ENCODE measurements at places on chromosomes 3 and 15. TPM values are rescaled to one million over a fixed set of nuclear protein-coding genes. Genes with fewer than 3 reads are reported as not detected.

Gene TUBGCP4
- total RNA-seq = 29.9 TPM

DNA sequence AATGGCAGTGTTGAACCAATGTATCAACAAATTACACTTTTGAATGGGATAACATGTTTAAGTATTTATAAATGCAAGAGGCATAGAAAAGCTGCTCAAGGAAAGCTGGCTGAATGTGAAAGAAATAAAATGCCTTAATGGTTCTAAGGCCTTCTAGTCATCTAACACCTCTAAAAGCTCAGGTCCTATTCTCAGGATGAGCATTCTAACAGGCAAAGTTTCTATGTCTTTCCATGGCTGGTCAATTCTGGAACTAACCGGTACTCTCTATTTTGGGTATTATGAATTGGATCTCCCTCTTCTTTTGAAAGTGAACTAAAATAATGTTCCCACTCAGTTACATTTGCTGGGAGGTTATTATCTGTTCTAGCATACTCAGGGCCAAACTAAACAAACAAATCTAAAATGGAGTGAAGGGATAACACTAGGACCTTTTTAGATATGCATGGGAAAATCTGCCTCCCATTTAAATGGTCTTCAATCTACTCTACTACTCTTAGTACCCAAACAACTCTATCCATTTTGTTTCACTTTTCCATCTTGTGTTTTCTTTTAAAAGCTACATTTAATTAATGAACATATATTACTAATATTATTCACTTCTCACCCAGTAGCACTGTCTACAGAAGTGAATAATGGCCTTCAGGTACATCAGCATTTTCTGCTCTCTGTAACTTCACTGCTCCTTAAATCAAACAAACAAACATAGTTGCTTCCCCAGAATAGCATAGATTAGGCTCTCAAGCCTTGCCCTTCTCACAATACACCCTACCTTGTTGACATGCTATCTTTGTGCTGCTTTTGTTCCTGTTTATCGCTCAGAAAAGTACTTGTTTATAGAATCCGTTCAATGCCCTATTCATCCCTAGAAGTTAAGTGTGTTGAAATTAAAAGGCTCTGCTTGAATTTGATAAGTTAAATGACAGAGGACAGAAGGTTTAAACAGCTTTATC lies 46.4 kb downstream of the CBLB start:
- H3K4me3 ChIP-seq = no peak overlapping the region
- peaks cover 2% of the 10 kb centered on the region for H3K27me3 ChIP-seq
- H3K36me3 ChIP-seq = peaks cover 8% of the 10 kb centered on the region
- H3K27ac ChIP-seq = no peak overlapping the region
- DNase-seq = no peak

- DNase-seq = no peak
- H3K4me3 ChIP-seq = no peak overlapping the region
- no peaks in the 10 kb centered on the region for H3K4me1 ChIP-seq
- no peak overlapping the region for H3K27ac ChIP-seq
- peaks cover 3% of the 10 kb centered on the region for H3K27me3 ChIP-seq
Observed at GRCh38 chr3:135118792-135119191, 323.7 kb downstream of the EPHB1 start.

Gene RPP25
- 2.3 TPM for total RNA-seq

GRCh38 chr15:63051156-63052066 lies 8.9 kb downstream of the TPM1 start:
- DNase-seq = no peak
- peaks cover 64% of the 10 kb centered on the region for H3K4me1 ChIP-seq
- H3K27ac ChIP-seq = peak overlapping the region; percentile 74
- no peaks in the 10 kb centered on the region for H3K36me3 ChIP-seq
- peaks cover 12% of the 10 kb centered on the region for H3K27me3 ChIP-seq
- H3K4me3 ChIP-seq = peak overlapping the region; percentile 98

Gene CHDH
- 0.61 TPM for total RNA-seq

DNA sequence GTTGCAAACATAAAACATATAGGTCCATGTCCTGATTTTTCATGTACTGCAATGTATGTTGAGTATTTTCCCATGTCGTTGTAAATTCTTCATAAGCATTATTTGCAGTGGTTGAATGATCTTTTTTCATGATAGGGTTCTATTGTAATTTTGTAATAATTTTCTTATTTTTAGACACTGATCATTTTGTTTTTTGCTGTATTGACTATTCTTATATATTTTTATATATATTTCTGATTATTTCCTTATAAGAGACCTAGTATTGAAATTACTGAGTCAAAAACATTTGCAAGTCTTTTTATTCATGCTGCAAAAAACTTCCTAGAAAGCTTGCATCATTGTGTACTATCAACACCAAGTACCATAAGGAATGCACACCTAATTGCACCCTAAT lies 31.2 kb upstream of the ZNF774 start:
- H3K36me3 ChIP-seq = no peaks in the 10 kb centered on the region
- DNase-seq = no peak
- peaks cover 1% of the 10 kb centered on the region for H3K27me3 ChIP-seq
- H3K27ac ChIP-seq = no peak overlapping the region

GRCh38 chr3:4568841-4569240 lies 75.7 kb downstream of the ITPR1 start:
- H3K27me3 ChIP-seq = no peaks in the 10 kb centered on the region
- H3K4me1 ChIP-seq = peaks cover 2% of the 10 kb centered on the region
- no peaks in the 10 kb centered on the region for H3K36me3 ChIP-seq
- no peak overlapping the region for H3K4me3 ChIP-seq
- no peak for DNase-seq

Gene ANKRD63
- not detected for total RNA-seq

- H3K4me3 ChIP-seq = no peak overlapping the region
- DNase-seq = no peak
- no peak overlapping the region for H3K27ac ChIP-seq
Observed at GRCh38 chr3:114864970-114865369, 282.1 kb downstream of the ZBTB20 start.

Measured in glutamatergic neuron (in vitro differentiated cells).